ENCODE measurements at places on chromosomes 1 and 21.

DNA sequence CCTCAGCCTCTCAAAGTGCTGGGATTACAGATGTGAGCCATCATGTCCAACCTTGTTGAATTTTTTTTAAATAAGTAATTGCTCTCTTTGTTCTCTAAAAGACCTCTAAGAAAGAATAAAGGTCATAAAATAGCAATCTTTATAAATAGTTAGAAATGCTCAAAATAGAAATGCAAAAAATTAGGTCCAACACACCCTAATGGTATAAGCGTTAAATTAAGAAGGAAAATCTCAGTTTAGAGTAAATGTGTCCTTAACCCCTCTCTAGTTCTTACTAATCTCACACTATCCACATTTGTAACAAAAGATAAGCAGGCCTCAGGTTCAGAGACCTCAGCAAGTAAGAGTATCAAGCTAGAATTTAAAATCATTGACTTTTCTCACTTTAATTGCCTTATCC lies 38.3 kb upstream of the GLIS1 start:
- DNase-seq, result no peak

- no peak for DNase-seq
These were observed 170.2 kb upstream of the NFIA start for GRCh38 chr1:60911966-60912697.

DNA sequence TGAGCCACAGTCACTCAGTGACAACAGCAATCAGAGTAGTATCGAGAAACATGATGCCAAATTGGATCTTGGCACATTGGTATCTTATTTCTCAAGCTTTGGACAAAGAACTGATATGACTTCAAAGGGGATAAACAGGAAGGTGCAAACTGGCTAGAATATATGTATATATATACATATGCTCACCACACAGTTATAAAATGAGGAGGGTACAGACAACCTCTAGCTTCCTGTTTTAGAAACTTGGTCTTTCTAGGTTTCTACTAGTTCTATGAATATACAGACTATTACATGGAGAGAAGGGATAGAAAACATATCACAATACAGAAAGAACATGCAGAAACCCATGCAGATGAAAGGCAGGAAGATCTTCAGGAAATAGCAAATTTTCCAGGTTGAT lies 292.1 kb upstream of the SNX7 start:
- DNase-seq, result no peak

- no peak for DNase-seq
These were observed 44.6 kb upstream of the C1orf174 start for GRCh38 chr1:3944578-3945125.

DNA sequence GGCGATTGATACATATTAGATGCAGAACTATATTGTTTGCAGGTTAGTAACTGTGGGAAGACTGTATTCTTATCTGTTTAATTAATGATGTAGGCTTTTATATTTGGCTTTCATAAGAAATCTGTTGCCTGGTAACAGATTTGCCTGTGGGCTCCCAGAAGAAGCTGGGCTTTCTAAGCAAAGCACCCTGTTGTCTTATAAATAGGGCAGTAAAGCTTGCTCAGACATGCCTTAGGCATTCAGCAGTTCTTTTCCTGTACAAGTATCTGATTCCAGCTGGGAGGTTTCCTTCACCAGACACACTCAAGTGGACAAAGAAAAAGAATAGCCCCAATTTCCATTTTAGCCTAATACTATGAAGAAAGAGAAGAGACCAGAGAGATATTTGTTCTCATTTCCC lies 524.0 kb downstream of the LRRIQ3 start:
- no peak for DNase-seq

- DNase-seq, result peak; percentile 86
These were observed at the start of the genes NIT1 and PFDN2 for GRCh38 chr1:161117759-161118581. Gene NIT1, plus strand, starts transcription at chr1:161118105. Its CDS starts 72 bp downstream, at chr1:161118177. Gene PFDN2, minus strand, starts transcription at chr1:161118037. Its CDS starts 11 bp downstream, at chr1:161118026.

DNA sequence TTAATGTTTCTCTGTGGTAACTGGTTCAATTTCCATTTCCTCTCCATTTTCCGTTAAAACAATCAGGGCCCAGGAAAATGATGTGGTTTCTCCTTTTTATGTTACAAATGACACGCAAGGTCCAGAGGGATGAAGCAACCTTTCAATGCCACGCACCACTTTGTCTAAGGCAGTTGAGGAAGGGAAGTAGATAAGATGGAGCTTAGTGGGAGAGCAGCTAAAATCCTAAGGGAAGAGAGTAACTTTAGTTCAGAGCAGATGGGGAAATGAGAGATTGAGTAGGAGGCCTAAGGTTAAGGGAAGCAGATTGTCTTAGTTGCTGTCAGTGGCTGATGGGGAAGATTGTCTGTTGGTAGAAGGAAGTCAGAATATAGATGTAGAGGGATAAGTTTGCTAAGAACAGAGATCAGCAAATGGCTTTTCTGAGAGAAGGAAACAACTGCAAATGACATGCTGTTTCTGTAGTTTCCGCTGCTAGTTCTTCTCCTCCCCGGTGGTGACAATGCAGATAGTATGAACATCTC lies 660 bp downstream of the CD1C start:
- DNase-seq, result no peak

GRCh38 chr1:229437443-229437842 lies 3.5 kb upstream of the ACTA1 start:
- DNase-seq, result no peak

GRCh38 chr21:42590431-42591131 lies 62.8 kb upstream of the PDE9A start:
- DNase-seq, result peak; percentile 16

GRCh38 chr1:190243056-190243455 lies 234.6 kb downstream of the BRINP3 start:
- no peak for DNase-seq

DNA sequence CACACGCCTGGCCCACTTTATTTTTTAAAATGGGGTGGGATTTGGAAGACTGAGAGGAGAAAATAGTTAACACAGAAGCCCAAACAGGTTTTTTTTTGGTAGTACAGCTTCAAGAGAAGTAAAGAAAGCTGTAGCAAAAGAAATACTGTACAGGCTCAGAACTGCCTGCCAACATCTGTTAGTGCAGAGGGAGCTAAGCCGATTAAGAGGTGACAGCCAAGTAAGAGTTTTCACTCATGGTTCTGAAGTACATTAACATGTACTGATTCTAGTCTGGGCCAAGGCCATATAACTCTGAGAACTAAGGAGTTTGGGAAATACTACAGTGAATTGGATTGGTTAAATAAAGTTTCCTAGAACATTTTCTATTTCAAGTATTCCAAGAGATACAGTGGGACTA lies 51.6 kb downstream of the EIF2B3 start:
- DNase-seq, result no peak

DNA sequence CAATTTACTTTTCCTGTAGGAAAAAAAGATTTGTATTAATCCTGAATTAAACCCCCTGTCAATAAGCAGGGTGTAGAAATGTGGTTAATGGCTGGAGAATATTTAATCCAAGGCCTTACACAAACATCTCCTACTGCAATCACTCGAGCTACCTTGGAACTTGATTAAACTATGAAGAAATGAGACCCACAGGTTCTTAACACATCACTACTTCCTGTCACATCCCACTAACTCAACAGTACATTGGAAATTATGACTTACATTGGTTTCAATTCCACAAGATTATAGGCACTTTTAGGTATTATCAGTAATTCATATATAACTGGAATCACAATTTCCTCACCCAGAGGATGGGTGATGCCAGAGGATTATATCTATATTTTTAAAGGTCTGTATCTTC lies 480.3 kb downstream of the MRPL39 start:
- DNase-seq, result no peak

DNA sequence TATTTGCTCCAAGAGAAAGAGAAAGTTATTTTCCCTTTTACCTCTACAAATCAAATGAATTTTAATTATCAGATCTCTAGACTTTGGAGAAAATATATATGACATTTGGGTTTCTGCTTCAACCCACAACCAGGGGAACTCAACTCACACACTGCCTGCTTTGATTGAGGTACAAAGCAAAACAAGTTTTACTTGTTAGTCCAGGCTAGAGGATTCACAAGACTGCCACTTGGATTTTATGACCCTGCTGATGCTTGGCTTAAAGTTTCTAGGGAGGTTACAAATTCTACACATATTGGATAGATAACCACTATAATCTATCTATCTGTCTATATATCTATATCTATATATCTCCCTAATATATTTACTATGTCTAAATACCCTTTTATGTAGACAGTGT lies 467.3 kb upstream of the RGS18 start:
- no peak for DNase-seq

GRCh38 chr1:108814343-108815125 lies 42.4 kb downstream of the AKNAD1 start:
- no peak for DNase-seq
